ENCODE measurements at places on chromosomes 1 and 21. TPM values are rescaled to one million over a fixed set of nuclear protein-coding genes. Genes with fewer than 3 reads are reported as not detected.

Gene PIP5K1A
- total RNA-seq, result 83.9 TPM

Gene SYT14
- not detected for total RNA-seq

Gene FALEC
- 0.37 TPM for total RNA-seq

Gene CFHR5
- total RNA-seq, result not detected

DNA sequence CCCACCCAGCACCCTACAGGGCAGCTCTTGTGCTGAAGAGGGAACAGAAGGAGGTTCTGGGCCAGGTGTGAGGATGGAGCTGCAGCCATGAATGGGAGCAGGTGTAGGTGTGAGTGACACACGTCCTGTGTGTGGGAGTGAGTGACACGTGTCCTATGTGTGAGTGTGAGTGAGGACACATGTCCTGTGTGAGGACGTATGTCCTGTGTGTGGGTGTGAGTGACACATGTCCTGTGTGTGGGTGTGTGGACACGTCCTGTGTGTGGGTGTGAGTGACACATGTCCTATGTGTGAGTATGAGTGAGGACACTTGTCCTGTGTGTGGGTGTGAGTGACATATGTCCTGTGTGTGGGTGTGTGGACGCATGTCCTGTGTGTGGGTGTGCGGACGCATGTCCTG, 26.4 kb downstream of the MEGF6 start:
- H3K4me3 ChIP-seq, result no peak overlapping the region
- no peaks in the 10 kb centered on the region for H3K27me3 ChIP-seq
- DNase-seq, result no peak
- H3K4me1 ChIP-seq, result no peaks in the 10 kb centered on the region
- H3K36me3 ChIP-seq, result no peaks in the 10 kb centered on the region

DNA sequence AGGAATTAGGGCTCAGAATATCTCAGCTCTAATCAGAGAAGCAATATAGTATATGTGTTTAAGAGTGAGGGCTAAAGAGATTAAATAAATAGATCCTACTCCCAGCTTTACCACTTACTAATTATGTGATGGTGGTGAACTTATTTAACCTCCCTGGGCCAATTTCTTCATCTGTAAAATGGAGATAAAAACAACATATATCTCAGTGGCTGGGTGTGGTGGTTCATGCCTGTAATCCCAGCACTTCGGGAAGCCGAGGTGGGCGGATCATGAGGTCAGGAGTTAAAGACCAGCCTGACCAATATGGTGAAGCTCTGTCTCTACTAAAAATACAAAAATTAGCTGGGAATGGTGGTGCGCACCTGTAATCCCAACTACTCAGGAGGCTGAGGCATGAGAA, 135.2 kb downstream of the SLC44A5 start:
- no peaks in the 10 kb centered on the region for H3K36me3 ChIP-seq
- H3K27ac ChIP-seq, result no peak overlapping the region
- H3K4me1 ChIP-seq, result no peaks in the 10 kb centered on the region
- no peak overlapping the region for H3K4me3 ChIP-seq
- no peaks in the 10 kb centered on the region for H3K27me3 ChIP-seq
- DNase-seq, result no peak

DNA sequence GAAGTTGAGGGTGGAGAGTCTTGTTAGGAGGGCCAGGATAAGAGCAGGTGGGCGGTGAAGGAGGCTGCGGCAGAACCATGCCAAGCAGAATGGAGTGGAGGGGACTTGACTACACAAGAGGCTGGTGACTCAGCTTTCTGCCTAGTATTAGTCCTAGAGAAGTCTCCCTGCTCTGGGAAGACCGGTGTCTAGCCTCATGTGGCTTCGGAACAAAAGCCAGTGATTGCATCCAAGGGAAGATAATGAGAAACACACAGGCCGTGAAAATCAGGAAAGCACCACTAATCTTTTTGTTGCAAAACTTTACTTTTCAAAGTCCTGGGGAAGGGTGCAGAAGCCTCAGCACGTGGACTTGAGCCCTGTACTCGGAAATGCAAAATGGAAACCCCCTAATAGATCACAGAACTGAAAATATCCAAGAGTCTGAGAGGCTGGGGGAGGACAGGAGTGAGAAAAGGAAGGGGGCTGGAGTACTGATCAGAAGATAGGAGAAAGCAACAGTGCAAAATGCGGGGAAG, 31.4 kb downstream of the DDR2 start:
- H3K36me3 ChIP-seq, result no peaks in the 10 kb centered on the region
- H3K27me3 ChIP-seq, result peaks cover 30% of the 10 kb centered on the region
- no peaks in the 10 kb centered on the region for H3K4me1 ChIP-seq
- no peak for DNase-seq

DNA sequence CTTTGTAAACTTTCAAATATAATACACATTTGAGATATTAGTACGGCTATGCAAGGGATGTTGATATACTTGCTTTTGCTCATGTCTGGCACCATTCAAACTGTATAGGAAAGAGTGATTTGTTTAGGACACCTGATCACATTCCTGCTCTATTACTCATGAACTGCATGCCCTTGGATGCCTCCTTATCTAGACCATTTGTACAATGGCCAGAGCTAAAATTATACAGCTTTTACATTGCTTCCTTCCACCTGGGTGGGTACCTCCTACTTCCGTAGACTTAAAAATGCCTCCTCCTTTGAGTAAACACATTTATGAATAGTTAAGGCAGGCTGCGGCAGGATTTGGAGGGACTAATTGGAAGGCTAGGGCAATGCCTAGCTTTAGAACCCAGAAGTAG, 85.4 kb upstream of the PBX1 start:
- no peaks in the 10 kb centered on the region for H3K27me3 ChIP-seq
- H3K4me3 ChIP-seq, result no peak overlapping the region
- no peaks in the 10 kb centered on the region for H3K36me3 ChIP-seq
- H3K27ac ChIP-seq, result no peak overlapping the region

DNA sequence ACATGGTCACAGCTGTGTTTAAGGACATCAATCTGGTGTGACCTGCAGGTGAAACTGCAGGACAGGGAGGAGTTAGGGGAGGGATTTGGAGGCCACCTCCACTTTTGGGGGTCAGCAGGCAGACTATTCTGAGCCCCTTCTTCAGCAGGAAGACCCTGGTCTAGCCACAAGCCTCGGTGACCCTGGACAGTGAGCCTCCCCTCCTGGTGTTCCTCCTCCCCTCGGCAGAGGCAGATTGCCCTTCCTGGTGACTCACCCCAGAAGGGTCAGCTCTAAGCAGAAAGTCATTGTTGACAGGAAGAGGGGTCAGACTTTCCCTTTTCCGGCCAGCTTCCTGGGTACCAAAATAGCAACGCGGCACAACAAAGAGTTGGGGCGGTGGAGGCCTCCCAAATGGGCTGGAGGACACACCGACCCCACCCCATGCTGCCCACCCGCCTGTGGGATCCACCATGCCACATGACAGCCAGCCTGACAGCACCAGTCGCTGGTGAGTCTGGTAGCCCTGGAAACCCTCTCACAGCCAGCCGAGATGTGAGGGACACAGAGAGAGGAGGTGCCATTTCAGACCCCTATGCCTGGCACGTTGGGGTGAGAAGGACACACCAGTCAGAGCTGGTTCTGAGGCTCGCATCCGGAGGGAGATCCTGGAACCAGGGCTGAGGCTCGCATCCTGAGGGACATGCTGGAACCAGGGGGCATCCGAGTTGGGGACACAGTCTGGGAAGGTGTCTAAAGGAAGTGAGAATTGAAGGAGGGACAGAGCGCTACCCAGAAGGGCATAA, 14.7 kb upstream of the CSF1 start:
- DNase-seq, result no peak
- H3K4me3 ChIP-seq, result no peak overlapping the region
- peaks cover 21% of the 10 kb centered on the region for H3K4me1 ChIP-seq
- no peak overlapping the region for H3K27ac ChIP-seq

DNA sequence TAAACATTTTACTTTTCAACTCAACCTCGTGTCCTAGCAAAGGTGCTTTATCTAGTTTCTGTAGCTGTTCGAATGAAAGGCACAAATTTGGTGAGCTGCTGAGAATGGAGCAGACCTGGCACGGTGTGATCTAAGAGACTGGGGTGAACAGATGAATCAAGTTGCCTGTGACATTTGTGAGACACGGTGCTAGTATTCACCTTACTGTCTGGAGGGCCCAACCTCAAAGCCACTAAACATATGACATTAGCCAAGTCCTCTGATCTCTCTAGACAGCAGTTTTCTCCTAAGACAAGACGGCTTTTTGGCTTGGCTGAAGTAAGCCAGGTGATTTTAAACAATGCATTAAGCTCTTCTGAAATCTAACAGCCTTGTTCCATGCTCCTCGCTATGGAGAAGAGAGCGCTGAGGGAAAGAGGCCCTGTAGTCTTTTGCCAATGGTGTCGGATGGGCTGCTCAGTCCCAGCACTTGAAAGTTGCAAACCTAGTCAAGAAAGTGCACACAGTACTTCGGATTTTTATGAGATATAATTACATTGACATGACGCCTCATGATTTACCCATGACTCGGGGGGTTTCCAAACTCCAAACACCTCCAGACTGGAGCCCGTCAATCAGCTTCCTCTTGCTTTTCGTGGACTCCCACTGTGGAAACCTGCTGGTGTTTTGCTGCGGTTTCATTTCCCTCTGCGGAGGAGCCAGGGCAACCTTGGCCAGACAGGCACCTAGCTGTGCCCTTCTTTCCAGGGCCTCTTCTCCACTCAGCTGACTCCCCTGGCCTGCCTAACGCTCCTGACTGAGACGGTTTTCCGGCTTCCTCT, 794 bp upstream of the TOR3A start:
- no peaks in the 10 kb centered on the region for H3K27me3 ChIP-seq
- H3K4me3 ChIP-seq, result peak overlapping the region; percentile 97
- H3K36me3 ChIP-seq, result peaks cover 11% of the 10 kb centered on the region
- peaks cover 20% of the 10 kb centered on the region for H3K4me1 ChIP-seq
- no peak for DNase-seq

GRCh38 chr1:186456729-186457255, 4.1 kb downstream of the PDC start:
- H3K27ac ChIP-seq, result no peak overlapping the region
- no peak for DNase-seq
- H3K27me3 ChIP-seq, result peaks cover 2% of the 10 kb centered on the region
- no peaks in the 10 kb centered on the region for H3K4me1 ChIP-seq
- H3K4me3 ChIP-seq, result no peak overlapping the region

- no peaks in the 10 kb centered on the region for H3K4me1 ChIP-seq
- no peaks in the 10 kb centered on the region for H3K36me3 ChIP-seq
- no peak overlapping the region for H3K27ac ChIP-seq
Observed at GRCh38 chr1:91282695-91283420, 121.8 kb downstream of the HFM1 start.

DNA sequence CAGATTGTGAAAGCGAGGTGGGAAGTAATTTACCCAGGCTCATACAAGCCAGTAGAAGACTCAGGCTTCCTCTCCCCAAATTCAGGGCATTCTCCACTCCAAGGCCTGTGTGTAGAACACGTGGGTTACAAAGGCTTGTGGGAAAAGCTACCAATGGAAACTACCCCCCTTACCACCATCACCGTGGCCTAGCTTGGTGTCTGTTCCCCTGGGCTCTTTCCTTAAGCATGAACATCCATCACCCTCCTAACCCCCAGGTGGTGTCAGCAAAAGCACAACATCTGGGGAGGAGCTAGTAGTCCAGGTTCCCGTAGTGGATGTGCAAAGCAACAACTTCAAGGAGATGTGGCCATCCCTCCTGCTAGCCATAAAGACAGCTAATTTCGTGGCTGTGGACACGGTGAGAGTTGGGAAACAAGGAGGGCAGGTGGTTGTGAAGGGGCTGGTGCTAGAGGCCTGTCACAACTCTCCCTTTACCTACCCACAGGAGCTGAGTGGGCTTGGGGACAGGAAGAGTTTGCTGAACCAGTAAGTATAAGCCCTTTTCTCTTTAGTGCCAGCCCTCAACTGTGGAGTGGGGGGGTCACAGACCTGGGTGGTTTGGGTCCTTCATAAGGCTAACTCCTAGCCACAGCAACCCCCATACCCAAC, 701 bp upstream of the MUTYH start:
- peak overlapping the region; percentile 95 for H3K4me3 ChIP-seq
- peak overlapping the region; percentile 99 for H3K27ac ChIP-seq
- H3K36me3 ChIP-seq, result peaks cover 68% of the 10 kb centered on the region
- no peaks in the 10 kb centered on the region for H3K27me3 ChIP-seq

DNA sequence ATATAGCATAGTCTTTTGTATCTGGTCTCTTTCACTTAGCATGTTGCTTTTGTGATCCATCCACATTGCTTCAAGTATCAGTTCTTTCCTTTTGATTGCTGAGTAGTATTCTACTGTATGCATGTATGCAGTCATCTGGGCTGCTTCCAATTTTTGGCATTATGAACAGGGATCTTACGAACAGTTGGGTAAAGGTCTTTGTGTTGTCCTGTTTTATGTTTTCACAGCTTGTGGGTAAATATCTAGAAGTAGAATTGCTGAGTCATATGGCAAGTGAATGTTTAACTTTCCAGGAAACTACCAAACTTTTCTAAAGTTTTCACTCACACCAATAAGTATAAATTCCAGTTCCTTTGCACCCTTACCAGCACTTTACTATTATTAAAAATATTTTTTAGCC, 60.9 kb downstream of the LHX4 start:
- H3K4me3 ChIP-seq, result no peak overlapping the region
- H3K36me3 ChIP-seq, result peaks cover 13% of the 10 kb centered on the region
- H3K4me1 ChIP-seq, result peaks cover 27% of the 10 kb centered on the region
- H3K27me3 ChIP-seq, result no peaks in the 10 kb centered on the region
- H3K27ac ChIP-seq, result no peak overlapping the region

DNA sequence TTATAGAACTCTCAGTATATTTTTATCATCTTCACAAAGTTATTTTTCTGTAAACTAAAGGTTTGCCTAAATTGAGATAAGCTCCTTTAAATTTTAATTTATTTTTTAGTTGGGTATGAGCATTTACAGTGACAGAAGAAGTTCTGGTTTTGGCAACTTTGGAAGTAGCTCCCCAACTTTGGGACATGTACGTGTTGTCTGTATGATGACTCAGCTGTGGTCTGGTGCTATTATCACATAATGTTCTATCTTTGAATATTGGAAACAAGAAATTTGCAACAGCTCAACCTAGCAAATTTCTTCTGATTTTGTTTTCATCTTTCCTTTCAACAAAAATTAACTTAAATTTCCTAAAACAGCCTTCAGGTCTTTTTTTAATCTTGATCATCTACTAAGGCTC, 46.6 kb upstream of the C1orf105 start:
- DNase-seq, result no peak
- H3K4me1 ChIP-seq, result peaks cover 15% of the 10 kb centered on the region
- no peak overlapping the region for H3K27ac ChIP-seq
- no peaks in the 10 kb centered on the region for H3K36me3 ChIP-seq
- H3K4me3 ChIP-seq, result no peak overlapping the region
- H3K27me3 ChIP-seq, result no peaks in the 10 kb centered on the region

DNA sequence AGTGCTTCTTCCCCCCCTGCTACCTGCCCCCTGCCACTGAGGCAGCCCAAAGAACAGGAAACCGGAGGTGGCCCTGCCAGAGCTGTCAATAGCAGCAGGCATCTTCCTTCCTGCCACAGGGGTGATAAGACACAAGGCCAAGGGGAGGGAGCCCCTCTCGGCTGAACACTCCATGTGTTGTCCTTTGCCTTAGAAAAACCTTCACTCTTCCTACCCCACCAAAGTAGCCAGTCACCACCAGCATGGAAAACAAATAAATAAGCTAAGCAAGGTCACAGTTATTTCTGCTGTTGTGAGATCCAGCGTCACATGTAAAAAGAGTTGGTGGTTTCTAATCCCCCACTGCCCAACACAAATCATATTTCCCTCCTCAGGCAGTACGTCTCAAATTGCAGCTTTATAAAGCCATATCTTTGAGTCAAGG, 104.8 kb upstream of the DPT start:
- peaks cover 10% of the 10 kb centered on the region for H3K4me1 ChIP-seq
- no peaks in the 10 kb centered on the region for H3K36me3 ChIP-seq
- H3K27ac ChIP-seq, result no peak overlapping the region
- no peak overlapping the region for H3K4me3 ChIP-seq
- H3K27me3 ChIP-seq, result peaks cover 9% of the 10 kb centered on the region

GRCh38 chr1:117077267-117077666, 17.1 kb downstream of the TTF2 start:
- H3K4me3 ChIP-seq, result no peak overlapping the region
- no peak for DNase-seq
- H3K36me3 ChIP-seq, result peaks cover 88% of the 10 kb centered on the region
- peak overlapping the region; percentile 70 for H3K27ac ChIP-seq
